Activated T-helper 2 cell treated with anti-CD3 and anti-CD28 coated beads, Interferon-gamma antibody, Interleukin-2, Interleukin-4, amounts not matched to agents 10 μg/mL and 5 μg/mL and 100 μg/mL, durations not matched to agents 14 hours and 24 hours and 36 hours (primary cell): ENCODE measurements at places on chromosomes 3 and 15. TPM values are rescaled to one million over a fixed set of nuclear protein-coding genes. Genes with fewer than 3 reads are reported as not detected.

DNA sequence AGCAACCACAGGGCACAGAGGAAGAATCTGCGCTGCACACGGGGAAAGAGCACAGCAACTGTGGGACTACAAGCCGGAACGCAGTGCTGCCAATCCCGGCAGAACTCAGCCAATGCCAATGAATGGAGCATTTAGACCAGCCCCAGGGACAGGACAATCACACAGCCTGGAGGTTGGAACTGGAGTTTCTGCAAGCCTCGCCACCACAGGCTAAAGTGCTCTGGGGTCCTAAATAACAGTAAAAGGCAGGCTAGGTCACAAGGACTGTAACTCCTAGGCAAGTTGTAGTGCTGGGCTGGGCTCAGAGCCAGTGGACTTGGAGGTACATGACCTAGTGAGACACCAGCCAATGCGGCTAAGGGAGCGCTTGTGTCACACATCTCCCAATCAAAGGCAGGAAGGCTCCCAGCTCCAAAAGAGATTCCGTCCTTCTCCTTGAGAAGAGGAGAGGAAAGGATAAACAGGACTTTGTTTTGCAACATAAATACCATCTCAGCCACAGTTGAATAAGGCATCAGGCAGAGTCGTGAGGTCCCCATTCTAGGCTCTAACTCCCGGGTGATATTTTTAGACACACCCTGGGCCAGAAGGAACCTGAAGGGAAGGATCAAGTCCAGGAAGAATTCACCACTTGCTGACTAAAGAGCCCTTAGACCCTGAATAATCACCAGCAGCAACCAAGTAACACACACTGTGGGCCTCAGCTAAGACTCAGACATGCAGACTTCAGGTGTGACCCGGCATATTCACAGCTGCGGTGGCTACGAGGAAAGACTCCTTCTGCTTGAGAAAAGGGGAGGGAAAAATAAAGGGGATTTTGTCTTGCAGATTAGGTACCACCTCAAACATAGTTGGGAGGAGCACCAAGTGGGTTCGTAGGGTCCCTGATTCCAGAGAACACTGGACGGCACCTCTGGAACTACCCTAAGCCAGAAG lies 85.5 kb upstream of the XXYLT1 start:
- no peak for DNase-seq

- DNase-seq: no peak
Measured at GRCh38 chr3:177525414-177525813, 328.1 kb upstream of the TBL1XR1 start.

DNA sequence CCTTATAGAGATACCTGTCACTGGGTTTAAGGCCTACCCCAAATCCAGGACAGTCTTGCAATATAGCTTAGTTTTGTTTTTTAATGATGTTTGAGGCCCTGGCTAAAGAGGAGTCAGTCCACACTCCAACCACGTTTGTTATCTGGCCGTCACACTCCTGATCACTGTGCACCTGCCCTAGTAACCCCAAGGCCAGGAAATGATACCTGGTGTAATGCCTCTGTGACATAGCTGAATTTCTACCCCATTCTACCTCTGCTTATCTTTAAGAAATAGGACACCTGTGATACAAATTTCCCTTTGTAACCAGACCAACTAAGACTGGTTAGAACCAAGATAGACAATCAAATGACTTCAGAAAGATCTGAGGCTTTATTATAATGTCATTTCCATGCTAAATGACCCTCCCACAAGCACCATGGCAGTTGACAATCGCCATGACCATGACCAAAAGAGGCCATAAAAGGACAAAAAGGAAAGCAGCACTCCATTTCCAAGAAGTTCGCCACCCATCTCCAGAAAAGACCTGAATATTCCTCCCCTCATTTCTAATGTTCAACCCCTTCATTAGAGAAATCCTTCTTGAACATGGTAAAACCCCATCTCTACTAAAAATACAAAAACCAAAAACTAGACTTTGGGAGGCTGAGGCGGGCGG lies 4.8 kb upstream of the RTP3 start:
- no peak for DNase-seq

DNA sequence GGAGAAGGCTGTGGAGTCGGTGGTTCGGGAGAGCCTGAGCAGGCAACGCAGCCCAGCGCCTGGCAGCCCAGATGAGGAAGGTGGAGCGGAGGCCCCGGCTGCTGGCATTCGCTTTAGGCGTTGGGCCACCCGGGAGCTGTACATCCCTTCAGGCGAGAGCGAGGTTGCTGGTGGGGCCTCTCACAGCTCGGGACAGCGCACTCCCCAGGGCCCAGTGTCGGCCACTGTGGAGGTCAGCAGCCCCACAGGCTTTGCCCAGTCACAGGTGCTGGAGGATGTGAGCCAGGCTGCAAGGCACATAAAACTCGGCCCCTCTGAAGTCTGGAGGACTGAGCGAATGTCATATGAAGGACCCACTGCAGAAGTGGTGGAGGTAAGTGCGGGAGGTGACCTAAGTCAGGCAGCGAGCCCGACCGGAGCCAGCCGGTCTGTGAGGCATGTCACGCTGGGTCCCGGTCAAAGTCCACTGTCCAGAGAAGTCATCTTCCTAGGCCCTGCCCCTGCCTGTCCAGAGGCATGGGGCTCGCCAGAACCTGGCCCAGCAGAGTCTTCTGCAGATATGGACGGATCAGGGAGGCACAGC lies 26.7 kb downstream of the SYNM start:
- no peak for DNase-seq

The DET1 gene
- total RNA-seq: 1.5 and 2.6 TPM in 2 replicates

DNA sequence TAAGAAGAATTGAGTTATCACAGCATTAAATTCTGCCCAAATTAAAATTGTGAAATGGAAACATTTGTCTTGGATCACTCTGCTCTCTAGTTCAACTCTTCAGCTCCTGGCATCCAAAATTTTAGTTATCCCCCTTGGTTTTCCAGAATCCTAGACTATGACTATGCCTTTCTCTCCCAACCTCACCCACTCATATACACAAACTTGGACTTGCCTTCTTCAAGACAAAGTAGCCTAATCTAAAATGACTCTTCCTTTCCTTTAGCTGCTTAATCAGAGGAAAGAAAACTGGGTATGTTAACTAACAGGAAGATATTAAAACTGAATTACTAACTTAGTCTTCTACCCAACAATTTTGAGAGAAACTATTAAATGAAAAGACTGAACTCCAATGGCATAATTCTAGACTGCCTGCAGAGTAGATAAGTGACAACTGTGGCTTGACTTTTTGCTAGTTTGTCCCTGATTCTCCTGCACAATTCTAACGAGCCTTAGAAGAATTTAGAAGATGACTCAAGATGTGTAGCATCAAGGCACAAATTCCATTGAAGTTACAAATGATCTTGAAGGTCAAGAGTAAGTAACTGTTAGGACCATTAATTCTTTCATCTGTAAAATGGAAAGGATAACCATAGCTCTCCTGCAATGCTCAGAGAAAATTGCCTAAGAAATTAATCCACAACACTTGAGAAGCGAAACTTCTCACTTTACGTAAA lies 5.2 kb upstream of the GOLIM4 start:
- no peak for DNase-seq

GRCh38 chr15:70726753-70727152 lies 36.6 kb downstream of the UACA start:
- DNase-seq: no peak

- no peak for DNase-seq
Measured at GRCh38 chr3:46435081-46435726, 28.1 kb downstream of the CCRL2 start.

GRCh38 chr15:70876011-70876410 lies 16.2 kb downstream of the THAP10 start:
- no peak for DNase-seq

The COPG1 gene
- 182 and 187 TPM in 2 replicates for total RNA-seq

DNA sequence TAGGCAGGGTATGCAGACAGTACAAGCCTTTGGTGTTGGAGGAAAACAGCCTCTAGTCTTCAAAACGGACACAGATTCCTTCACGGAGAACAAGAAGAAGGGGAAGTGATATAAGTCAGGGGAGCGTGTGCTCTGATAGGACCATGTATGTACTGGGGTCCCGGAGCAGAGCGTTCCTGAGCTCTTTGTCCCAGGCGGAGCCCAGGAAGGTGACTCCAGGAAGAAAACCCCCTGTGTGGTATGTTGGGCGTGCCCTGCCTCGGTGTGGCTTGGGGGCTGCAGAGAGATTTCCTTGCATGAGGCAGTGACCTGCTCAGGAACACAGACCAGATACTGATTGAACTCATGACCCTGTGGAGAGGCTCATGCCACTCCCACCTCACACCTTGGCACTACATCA lies 21.7 kb downstream of the MELTF start:
- no peak for DNase-seq

The ZNF620 gene
- 6.3 and 6.7 TPM in 2 replicates for total RNA-seq
